Sigmoid colon (tissue), 7 donors: ENCODE measurements at places on chromosomes 16 and 17.
A peak's percentile ranks its signal among the peaks of the same experiment; 100 is the strongest.

GRCh38 chr17:40818343-40818732 lies 4.1 kb downstream of the KRT10 start:
- no peak for DNase-seq

GRCh38 chr17:40062329-40063186 lies at the start of gene THRA:
Gene THRA, plus strand, starts transcription at chr17:40062965. Its CDS starts 11,524 bp downstream, at chr17:40074489.
- DNase-seq: peak; percentile 88

DNA sequence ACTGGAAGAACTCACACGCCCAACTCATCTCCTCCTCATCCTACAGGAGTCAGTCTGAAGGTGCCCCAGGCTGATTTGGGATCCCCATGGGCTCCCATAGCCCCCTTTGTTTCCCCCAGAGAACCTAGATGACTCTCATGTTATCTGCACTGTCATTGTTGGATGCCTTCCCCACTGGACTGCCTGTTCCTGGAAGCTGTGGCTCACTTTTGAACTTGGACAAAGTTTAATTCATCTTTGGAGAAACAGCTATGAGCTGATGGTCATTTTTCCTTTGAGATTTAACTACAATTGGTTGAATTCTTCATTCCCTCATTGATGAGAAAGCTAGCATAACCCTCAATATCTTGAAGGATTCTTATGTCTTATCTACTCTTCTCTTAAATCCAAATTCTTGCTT lies 186.6 kb downstream of the SALL1 start:
- no peak for DNase-seq

- DNase-seq: no peak
Measured at GRCh38 chr16:77663711-77664110, 58.6 kb upstream of the NUDT7 start.

DNA sequence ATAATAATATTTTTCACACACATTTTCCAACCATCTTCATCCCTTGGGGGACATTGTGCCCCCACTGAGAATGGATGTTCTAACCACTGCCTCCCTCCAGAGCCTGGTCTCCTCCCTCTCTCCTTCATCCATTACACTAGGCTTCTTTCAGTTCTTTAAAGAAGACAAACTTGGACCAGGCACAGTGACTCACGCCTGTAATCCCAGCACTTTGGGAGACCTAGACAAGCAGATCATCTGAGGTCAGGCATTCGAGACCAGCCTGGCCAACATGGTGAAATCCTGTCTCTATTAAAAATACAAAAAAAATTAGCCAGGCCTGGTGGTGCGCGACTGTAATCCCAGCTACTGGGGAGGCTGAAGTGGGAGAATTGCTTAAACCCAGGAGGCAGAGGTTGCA lies 6.5 kb downstream of the ALOX15 start:
- no peak for DNase-seq

DNA sequence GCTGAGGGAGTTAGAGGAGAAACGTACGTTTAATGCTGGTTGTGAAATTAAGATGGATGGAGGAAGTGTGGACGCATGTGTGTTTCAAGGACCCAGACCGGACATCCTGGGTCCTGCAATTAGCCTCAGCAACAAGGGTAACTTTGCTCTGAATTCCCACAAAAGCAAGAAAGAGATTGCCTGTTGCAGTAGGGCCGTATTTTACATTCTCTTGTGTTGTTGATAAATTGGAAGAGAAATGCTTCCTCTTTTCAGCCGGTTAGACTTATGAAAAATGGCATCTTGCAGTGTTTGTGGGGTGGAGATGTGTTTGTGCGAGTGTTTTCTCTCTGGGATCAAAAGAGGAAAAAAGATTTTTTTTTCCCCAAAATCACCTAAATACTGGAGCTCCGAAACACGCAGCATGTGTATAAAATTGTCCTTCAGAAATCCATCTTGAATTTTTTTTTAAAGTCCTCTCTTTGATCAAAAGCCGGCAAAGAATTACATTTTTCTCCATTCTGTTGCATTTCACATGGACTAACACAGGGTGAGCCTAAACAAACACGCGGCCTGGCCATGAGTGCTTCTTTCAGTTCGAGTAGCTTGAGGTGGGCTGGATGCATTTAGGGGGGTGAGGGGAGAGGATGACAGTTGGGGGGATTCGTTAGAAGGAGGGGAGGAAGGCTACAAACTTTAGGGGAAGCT lies 251.6 kb downstream of the C16orf95 start:
- peak; percentile 32 for DNase-seq

- no peak for DNase-seq
Measured at GRCh38 chr17:70099294-70099693, 24.3 kb downstream of the KCNJ16 start.

GRCh38 chr17:19618015-19618414 lies 30.5 kb upstream of the ALDH3A2 start:
- no peak for DNase-seq

DNA sequence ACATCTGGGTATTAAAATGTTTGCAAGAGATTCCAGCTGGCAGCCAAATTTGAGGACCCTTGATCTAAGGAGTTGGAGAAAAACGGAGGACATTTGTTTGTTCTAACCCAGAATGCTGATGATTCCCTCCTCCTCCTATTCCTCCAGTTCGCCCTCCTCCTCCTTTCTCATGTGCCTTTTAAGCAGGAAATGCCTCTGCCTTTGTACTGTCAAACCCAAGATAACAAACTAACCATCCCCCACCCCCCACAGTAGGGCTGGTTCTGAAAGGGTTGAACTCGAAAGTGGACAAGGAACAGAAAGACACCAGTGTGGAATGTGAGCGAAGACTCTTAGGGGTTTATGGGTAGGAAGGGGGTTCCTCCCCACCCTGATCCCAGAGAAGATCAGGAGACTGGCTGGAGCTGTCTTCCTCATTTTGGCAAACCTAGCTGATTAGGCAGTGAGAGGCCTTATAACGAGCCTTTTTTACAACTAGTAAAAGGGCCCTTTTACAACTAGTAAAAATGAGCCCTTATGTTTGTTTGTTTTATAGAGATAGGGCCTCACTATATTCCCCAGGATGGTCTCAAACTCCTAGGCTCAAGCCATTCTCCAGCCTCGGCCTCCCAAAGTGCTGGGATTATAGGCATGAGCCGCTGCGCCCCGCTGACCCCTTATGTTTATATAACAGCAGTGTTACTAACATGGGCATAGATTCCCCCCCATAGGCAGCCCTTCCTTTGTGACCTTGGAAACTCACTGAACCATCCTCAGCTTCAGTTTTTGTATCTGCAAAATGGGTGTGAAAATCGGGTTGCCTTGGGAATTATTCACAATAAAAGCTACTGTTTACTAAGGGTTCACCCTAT lies 975 bp downstream of the CHD9 start:
- peak; percentile 76 for DNase-seq

DNA sequence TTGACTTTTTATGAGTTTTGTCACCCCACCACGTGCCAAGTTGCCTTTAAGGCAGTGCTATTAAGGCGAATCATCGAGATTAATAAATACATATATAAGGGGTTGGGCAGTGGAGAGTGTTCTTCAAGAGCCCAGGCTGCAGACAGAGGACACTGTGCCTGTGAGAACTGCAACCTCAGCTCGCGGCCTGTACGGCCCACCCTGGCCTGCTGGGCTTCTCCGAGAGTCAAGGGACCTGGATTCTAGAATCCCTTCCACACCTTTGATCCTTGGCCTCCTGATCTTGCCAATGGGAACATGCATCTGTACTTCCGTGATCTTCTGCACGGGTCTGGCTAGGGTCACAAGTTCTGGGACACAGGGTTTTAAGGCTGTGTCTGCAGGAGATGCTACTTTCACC lies 54.5 kb downstream of the IRX5 start:
- no peak for DNase-seq

- peak; percentile 70 for DNase-seq
Measured at GRCh38 chr17:14299280-14300141, 1.4 kb upstream of the HS3ST3B1 start.

DNA sequence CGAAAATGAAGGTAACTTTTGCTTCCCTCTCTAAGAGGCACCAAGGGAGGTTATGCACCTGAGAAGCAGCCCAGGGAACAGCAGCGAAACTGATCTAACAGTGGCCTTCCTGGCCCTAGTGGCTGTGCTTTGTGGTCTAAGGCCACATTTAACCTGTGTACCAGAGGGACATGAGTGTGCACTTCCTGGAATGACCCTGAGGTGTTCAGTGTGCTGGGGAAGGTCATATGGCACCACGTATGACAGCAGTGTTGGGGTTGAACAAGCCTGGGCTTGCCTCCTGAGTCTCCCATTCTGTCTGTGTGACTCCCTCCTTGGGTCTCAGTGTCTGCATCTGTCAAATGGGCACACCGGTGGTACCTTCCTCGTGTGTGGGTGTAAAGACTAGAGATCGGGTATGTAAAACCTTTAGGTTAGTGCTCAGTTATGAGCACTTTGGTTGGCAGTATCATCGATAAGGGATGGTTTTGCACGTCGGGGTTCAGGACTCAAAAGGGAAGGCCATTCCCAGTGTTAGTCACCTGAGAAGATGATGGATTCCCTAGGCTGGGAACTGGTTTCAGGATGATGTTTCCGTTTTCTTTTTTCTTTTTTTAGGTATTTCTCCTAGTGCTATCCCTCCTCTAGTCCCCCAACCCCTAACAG lies 31.9 kb downstream of the PLCG2 start:
- no peak for DNase-seq

DNA sequence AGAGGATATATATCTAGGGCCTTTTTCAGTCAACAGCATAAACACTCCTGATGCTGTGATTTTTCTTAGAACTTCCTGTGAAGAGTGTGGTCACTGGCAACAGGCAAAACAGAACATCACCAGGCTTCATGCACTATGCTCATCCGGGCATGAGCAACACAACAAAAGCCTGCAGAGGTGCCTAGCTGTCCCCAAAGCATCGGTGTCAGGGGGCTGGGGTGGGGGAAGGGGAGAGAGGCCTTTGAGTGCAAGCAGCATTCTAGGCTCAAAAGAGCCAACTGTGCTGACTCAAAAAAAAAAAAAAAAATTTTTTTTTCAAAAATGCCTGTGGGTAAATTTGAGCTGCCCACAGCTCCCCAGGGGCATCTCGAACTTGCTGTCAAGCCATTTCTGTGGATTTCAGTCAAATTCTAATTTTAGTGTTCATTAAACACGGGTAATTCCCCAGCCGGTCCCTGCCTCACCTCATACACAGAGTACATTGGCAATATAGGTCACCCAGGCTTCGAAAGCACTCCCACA lies 194.6 kb upstream of the DYNLRB2 start:
- no peak for DNase-seq

GRCh38 chr17:54482843-54483242 lies 417.8 kb upstream of the TOM1L1 start:
- no peak for DNase-seq

- DNase-seq: no peak
Measured at GRCh38 chr17:63820963-63821561, 6.2 kb upstream of the PSMC5 start.

DNA sequence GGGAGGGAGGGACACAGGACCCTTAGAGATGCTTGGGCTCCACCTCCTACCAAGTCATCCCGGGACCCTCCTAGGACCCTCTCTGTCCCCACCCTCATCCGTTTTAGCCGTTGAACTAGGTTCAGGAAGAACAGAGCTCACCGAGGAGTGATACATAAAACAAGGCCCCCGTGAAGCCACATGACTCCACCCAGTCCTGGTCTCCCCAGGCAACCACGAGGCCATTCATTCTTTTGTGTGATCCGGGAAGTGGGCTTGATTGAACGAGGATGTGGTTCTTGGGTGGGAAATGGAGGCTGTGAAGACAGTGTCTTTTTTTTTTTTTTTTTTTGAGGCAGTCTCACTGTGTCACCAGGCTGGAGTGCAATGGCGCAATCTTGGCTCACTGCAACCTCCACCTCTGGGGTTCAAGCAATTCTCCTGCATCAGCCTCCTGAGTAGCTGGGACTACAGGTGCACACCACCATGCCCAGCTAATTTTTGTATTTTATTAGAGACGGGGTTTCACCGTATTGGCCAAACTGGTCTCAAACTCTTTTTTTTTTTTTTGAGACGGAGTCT lies 14.8 kb downstream of the TRARG1 start:
- no peak for DNase-seq

- no peak for DNase-seq
Measured at GRCh38 chr17:3986270-3986938, 22.2 kb upstream of the ATP2A3 start.

- DNase-seq: no peak
Measured at GRCh38 chr16:1054660-1055556, 17.6 kb upstream of the SSTR5 start.

- DNase-seq: no peak
Measured at GRCh38 chr16:15542261-15542660, 100.7 kb downstream of the MARF1 start.
